ENCODE measurements at places on chromosomes 7 and 10. TPM values are rescaled to one million over a fixed set of nuclear protein-coding genes. Genes with fewer than 3 reads are reported as not detected.

The PDSS1 gene
- 6.1 TPM for total RNA-seq

The SPDYE5 gene
- total RNA-seq = not detected

The DGKB gene
- total RNA-seq = not detected

The NEBL gene
- total RNA-seq = 2.6 TPM

The MYH16 gene
- not detected for total RNA-seq

The CFAP46 gene
- 0.85 TPM for total RNA-seq

The FAM131B gene
- total RNA-seq = 0.51 TPM

The GNG11 gene
- 652 TPM for total RNA-seq

The CACNB2 gene
- total RNA-seq = not detected

The TMEM270 gene
- not detected for total RNA-seq

The PCGF6 gene
- 14.3 TPM for total RNA-seq

The SPDYE1 gene
- not detected for total RNA-seq

The CADPS2 gene
- 69.4 TPM for total RNA-seq

The SEMA4G gene
- total RNA-seq = 2.6 TPM

The SEMA3D gene
- 20.4 TPM for total RNA-seq

The PLEKHS1 gene
- not detected for total RNA-seq

The TLX1 gene
- not detected for total RNA-seq

The COL13A1 gene
- 6.6 TPM for total RNA-seq

The STAG3 gene
- total RNA-seq = 0.17 TPM

The UCMA gene
- not detected for total RNA-seq

The HMX3 gene
- not detected for total RNA-seq

The ZNF138 gene
- 9.4 TPM for total RNA-seq

The DNAJB12 gene
- total RNA-seq = 35.9 TPM

The GHRHR gene
- total RNA-seq = not detected

The MACROH2A2 gene
- total RNA-seq = under 0.01 TPM

All from dermis blood vessel endothelial cell (primary cell).